Stimulated activated CD4-positive, alpha-beta T cell treated with anti-CD3 and anti-CD28 coated beads, Interleukin-1b, Interleukin-23, amount 100 ng/mL, for 48 hours (primary cell): ENCODE measurements at places on chromosomes 12 and 14.

GRCh38 chr12:951176-951575 lies 1.7 kb upstream of the RAD52 start:
- no peak for DNase-seq

- no peak for DNase-seq
These were observed 157.3 kb downstream of the BTG1 start for GRCh38 chr12:91988086-91988923.

- no peak for DNase-seq
These were observed 447.5 kb downstream of the ADAMTS20 start for GRCh38 chr12:43104494-43104893.

DNA sequence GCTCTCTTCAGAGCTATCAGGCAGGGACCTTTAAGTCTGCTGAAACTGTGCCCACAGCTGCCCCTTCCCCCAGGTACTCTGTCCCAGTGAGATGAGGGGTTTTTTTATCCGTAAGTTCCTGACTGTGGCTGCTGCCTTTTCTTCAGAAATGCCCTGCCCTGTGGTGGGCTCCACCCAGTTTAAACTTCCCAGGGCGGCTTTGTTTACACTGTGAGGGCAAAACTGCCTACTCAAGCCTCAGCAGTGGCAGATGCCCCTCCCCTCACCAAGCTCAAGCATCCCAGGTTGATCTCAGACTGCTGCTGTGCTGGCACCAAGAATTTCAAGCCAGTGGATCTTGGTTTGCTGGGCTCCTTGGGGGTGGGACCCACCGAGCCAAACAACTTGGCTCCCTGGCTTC lies 46.9 kb upstream of the SLC16A7 start:
- DNase-seq, result no peak

DNA sequence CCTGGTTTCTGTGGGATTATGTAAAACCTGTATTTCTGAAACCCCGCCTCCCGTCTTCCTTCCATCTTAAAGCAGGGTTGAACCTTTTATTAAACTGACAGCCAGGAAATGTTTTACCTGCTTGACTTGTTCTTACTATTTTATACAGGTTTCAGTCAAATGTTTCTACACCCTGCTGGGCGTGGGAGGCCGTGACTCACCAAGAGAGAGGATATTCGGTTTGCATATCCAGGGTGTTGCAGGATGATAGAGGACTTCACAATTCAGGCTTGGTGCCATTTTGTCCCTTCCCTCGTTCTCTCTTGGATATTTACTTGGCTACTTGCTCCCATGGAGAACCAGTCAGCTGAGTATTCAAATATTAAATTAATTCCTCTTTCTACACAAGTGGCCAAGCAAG lies 69.7 kb downstream of the ARF6 start:
- DNase-seq, result peak; percentile 83

- no peak for DNase-seq
These were observed 7.3 kb upstream of the RESF1 start for GRCh38 chr12:31951939-31952338.

DNA sequence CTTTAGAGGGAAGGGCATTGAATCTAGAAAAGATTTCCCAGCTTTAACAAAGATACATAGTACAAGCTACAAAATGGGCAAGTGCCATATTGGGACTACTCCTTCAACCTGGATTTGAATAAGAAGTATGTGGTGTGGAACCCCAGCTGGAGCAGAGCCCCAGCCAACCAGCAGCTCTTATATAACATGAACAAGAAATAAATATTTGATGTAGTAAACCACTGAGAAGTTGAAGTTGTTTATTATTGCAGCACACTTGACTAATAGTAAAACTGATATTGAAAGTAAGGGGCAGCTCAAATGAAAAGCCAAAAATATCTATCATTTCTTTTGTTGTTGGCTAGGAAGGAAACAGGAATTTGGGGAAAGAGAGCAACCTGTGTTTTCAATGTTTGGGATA lies 701.8 kb downstream of the TMTC2 start:
- no peak for DNase-seq

DNA sequence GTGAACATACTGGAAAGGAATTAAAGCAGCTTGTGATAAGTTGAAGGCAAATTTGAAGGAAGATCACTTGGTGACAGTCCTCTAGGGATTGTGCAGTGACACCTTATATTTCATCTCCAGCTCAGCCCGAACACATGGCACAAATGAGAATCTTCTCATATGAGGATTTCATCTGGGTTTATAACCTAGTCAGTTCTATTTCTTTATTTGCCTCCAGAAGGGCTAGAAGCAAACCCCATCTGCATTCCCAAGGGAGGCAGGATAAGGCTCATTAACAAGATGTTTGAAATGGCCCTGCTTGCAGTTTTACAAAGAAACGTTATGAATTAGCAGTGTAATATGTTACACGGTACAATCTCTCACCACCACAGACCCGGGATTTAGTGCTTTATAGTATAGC lies 90.7 kb upstream of the KRR1 start:
- DNase-seq, result no peak

DNA sequence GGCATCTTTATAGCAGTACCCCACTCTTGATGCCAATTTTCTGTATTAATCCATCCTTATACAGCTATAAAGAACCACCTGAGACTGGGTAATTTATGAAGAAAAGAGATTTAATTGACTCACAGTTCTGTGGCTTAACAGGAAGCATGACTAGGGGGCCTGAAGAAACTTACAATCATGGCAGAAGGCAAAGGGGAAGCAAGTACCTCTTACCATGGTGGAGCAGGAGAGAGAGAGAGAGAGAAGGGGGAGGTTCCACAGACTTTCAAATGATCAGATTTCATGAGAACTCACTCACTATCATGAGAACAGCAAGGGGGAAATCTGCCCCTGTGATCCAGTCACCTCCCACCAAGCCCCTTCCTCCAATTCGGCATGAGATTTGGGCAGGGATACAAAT lies 84.4 kb downstream of the SLC24A4 start:
- DNase-seq, result no peak

GRCh38 chr14:87613881-87614280 lies 379.1 kb downstream of the GALC start:
- no peak for DNase-seq

GRCh38 chr12:7129872-7130691 lies at the start of gene CLSTN3:
CLSTN3 (plus strand) TSS chr12:7130371; CDS start chr12:7130649, 278 bp downstream.
- DNase-seq, result peak; percentile 82

- no peak for DNase-seq
These were observed 215.2 kb downstream of the RASSF9 start for GRCh38 chr12:85621041-85621440.

GRCh38 chr12:109156586-109156985 lies 40.2 kb downstream of the ACACB start:
- no peak for DNase-seq

- DNase-seq, result no peak
These were observed 11.9 kb upstream of the TCL1A start for GRCh38 chr14:95725685-95726336.

DNA sequence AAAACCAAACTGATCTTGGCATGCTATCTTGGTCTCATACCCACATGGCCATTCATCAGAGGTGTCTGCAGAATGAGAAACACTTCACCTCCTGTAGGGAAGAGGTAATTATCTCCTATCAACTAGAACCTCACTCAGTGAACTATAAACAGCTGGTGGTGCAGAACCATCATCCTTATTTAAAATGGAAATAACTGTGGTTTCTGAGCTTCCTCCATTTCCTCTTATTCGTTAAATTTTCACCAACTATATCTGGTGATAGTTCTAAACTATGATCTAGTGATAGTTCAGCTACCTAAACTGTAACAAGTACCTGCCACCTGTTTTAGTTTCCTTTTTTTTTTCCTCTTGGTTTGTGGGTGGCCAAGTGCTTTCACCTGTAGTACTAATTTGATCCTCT lies 218.5 kb downstream of the FUT8 start:
- DNase-seq, result no peak

DNA sequence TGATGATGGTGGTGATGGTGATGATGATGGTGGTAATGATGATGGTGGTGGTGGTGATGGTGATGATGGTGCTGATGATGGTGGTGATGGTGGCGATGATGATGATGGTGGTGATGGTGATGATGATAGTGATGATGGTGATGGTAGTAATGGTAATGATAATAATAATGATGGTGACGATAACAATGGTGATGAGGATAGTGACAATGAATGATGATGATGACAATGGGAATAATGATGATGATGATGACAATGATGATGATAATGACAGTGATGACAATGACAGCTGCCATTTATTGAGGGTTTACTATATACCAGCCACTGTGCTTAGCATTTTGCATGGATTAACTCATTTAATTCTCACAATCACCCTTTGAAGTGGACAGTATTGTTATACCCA lies 94.6 kb downstream of the SRRM4 start:
- no peak for DNase-seq

DNA sequence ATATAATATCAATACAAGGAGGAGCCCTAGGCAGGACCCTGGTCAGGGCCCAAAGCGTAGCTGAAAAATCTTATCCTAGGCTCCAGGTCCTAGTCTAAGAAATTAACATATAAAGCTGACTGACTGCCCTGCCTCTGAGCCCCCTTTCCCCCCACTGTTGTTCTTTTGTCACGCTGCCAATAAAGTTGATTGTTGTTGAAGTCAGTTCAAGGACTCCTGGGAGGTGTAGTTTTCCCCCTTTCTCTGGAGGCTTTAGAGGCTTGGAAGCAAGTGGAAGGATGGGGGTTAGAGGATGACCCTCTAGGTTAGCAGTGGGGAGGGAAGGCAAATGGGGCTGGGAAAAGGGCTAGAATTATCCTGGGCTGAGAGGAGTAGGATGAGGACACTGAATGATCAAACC lies 3.2 kb downstream of the PPP1R1A start:
- DNase-seq, result no peak

GRCh38 chr12:6226002-6226678 lies 25.9 kb downstream of the CD9 start:
- no peak for DNase-seq

GRCh38 chr12:6233121-6233971 lies 33.1 kb downstream of the CD9 start:
- DNase-seq, result no peak

GRCh38 chr12:103538397-103538796 lies 42.6 kb upstream of the C12orf42 start:
- DNase-seq, result no peak

DNA sequence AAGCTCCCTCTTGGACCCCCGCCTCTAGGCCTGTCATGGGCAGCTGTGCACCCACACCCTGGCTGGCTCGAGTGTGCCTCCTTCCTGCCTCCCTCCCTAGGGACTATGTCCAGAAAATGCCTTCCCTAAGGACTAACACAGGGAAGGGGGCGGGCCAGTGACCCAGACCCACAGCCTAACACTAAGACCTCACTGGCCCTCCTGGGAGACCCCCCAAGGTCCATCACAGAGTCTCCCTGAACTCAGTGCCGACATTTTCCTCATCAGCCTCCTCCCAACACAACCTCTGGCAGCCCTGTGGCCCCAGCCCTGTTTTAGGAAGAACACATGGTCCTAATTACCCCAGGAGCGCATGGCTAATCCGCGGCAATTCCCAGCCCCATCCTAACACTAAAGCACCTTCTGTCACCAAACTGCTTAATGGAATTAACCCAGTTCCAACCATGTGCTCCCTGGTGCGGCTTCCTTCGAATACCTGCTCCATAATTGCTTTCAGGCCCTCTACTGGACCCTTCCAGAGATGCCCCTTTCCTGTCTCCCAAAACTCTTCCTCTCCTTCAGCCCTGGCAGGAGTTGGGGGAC lies 5.6 kb downstream of the MSI1 start:
- DNase-seq, result no peak

GRCh38 chr14:95300002-95300696 lies 19.6 kb downstream of the CLMN start:
- no peak for DNase-seq

DNA sequence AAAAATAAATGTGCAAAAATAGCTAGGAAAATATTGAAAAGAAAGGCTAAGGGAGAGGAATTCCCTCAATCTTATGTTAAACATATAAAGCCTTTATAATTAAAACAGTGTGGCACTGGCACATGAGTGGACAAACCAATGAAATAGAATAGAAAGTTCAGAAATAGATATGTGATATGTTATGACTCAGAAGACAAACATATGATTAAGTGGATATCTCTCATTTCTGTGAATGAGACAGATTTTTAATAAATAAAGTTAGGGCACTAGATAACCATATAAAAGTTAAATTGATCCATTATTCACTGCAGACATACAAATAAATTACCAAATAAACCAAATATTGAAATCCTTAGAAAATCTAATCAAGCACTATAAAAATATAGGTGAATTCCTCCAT lies 73.0 kb downstream of the ALG10B start:
- DNase-seq, result no peak

DNA sequence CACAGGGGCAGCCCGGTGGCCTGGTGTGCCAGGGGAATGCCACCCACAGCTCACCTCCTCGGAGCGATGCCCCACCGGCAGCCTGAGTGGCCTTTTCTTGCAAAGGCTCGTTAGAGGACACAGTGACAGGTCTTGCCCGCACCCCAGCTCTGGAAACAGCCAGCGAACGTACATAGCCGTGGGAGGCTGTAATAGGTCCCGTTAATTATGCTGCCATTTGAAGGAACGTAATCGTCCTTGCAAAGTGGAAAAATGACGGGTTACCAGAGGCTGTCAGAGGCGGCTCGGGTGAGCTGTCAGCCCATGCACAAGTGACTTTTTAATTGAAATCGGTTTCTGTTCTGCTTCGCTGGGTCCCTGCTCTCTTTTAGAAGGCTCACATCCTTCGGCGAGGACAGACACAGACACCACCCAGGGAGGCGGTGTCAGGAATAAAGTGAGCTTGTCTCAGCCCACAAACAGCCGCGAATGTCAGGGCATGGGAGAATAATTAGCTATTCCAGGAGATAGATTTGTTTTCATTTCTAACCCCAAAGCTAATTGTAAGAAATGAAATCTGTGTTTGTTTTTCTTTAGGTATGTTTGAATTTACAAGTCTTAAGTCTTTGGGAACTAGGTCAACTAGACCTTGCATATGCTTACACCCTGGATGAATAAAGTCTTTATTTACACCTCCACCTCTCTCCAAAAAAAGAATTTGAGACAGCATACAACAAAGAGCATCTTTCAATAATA lies 77.2 kb upstream of the RFLNA start:
- no peak for DNase-seq

DNA sequence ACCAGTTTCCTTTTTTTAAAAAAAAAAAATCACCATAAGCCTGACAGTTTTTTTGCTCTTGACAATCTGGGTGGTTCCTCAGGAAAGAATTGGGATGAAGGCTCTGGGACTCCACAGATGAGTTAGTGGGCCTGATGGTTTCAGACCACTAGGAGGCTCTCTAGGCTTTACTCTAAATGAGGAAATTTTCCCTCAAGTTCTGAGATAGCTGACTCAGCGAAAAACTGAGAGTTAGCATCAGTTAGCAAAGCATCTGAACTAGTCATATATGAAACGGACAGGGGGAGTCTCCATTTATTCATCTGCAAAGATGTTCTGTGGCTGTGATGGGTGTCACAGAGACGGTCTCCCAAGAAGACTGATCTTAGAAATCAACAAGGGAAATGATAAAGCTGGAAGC lies 314.3 kb upstream of the OR4E1 start:
- peak; percentile 27 for DNase-seq

GRCh38 chr12:52284562-52285171 lies 6.7 kb downstream of the KRT81 start:
- DNase-seq, result no peak

GRCh38 chr12:28248555-28249145 lies 58.4 kb downstream of the CCDC91 start:
- no peak for DNase-seq

GRCh38 chr14:91575469-91576208 lies 65.5 kb upstream of the PPP4R3A start:
- no peak for DNase-seq

GRCh38 chr14:54784657-54785056 lies 118.0 kb downstream of the GCH1 start:
- no peak for DNase-seq

GRCh38 chr14:39228509-39229221 lies 5.0 kb upstream of the MIA2 start:
- no peak for DNase-seq
